ENCODE measurements at places on chromosomes 5 and 9. TPM values are rescaled to one million over a fixed set of nuclear protein-coding genes. Genes with fewer than 3 reads are reported as not detected.

PCDHB13 gene
- 1.3 TPM for polyA plus RNA-seq

GAS1 gene
- 9.3 TPM for polyA plus RNA-seq

MYO10 gene
- polyA plus RNA-seq = 4.8 TPM

KIF4B gene
- not detected for polyA plus RNA-seq

EPB41L4A gene
- polyA plus RNA-seq = 6.1 TPM

BTNL3 gene
- not detected for polyA plus RNA-seq

SUSD1 gene
- polyA plus RNA-seq = 3.4 TPM

RORB gene
- polyA plus RNA-seq = 0.25 TPM

LCNL1 gene
- polyA plus RNA-seq = not detected

SPINK6 gene
- not detected for polyA plus RNA-seq

COL27A1 gene
- 59.4 TPM for polyA plus RNA-seq

CKMT2 gene
- polyA plus RNA-seq = 5.4 TPM

LTC4S gene
- 9.3 TPM for polyA plus RNA-seq

FRMD3 gene
- polyA plus RNA-seq = 4.8 TPM

PCDHAC1 gene
- polyA plus RNA-seq = not detected

SPTLC1 gene
- polyA plus RNA-seq = 39.7 TPM

RPL7A gene
- polyA plus RNA-seq = 2,763 TPM

NUTM2G gene
- polyA plus RNA-seq = not detected

ARHGAP26 gene
- 8.2 TPM for polyA plus RNA-seq
